Heart left ventricle (tissue), 16 donors: ENCODE measurements at places on chromosomes 3 and 15.

DNA sequence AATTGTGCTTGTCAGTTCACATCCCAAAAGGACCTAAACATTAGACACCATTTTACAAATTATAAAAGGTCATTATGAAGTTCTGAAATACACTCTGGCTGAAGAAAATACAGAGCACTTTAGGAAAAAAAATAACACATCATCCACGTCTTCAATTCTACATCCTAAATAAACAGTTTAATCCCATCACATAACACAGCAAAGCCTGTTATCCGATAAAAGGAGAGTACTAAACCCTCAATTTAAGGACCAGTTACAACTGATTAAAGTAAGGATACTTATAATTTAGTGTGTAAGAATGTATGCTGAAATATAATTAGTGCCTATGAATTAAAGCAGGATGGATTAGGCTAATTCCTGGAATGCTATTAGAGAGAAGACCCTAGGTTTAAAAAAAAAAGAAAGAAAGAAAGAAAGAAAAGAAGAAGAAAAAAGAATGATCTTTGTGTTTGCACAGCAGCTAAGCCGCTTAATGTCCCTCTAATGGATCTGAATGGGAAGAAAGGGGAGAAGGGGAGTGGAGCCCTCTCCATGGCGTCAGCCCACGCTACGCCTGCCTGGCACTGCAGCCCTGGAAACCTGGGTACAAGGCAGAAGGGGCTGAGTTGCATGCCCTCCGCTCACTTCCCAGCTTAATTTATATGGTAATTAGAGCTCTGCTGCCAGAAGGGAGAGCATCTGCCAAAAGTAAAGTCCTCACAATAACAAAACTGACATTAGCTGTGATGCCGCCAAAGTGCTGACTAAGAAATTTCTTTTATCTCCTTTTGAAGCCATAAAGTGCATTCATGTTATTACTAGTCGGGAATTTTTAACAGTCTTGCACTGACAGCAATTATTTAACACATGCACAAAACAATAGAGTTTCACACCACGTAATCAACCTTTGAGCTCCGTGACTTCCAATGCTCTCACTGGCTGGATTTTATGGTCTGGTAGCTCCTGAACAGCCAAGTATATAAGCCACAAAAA lies 90.0 kb downstream of the FSIP1 start:
- no peak for DNase-seq
- no peaks in the 10 kb centered on the region for H3K27me3 ChIP-seq
- H3K27ac ChIP-seq, result no peak overlapping the region
- H3K4me1 ChIP-seq, result no peaks in the 10 kb centered on the region
- no peak overlapping the region for H3K4me3 ChIP-seq

DNA sequence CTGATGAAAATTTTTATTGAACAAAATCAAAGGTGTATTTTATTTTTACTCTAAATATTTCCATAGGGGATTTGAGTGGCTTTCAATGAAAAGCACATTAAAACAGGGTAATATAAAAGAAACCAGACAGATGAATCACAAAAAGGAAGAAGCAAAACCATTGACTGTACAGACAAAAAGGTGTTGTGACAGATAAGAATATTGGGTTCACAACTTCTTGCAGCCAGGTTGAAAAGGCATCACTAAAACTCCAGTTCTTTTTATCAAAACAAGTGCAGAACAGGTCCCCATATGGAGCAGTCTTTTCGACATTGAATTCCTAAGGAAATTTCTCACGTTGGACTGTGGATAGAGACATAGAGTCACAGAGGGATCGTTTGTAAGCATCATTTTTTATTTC lies 53.8 kb downstream of the AGTR1 start:
- no peaks in the 10 kb centered on the region for H3K27me3 ChIP-seq
- no peaks in the 10 kb centered on the region for H3K36me3 ChIP-seq
- no peak overlapping the region for H3K27ac ChIP-seq
- no peak overlapping the region for H3K4me3 ChIP-seq
- no peak for DNase-seq

DNA sequence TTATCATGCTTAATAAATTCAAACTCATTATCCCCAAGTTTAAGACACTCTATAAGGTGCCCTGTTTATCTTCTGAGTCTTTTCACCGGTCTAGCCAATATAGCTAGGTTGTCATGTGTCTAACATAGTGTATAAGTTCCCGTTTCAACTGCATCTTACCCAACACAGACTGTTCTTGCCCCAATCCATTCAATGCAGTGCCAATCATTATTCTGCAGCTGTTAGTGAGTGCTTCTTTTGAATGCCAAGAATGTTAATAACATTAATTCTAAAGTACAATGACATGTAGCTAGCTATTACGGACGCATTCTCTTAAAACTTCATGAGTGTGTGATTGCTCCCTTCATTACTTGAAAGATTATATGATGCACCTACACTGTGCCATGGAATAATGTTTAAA lies 646.4 kb upstream of the NR2F2 start:
- H3K4me3 ChIP-seq, result no peak overlapping the region
- no peaks in the 10 kb centered on the region for H3K36me3 ChIP-seq
- no peak overlapping the region for H3K27ac ChIP-seq
- H3K4me1 ChIP-seq, result no peaks in the 10 kb centered on the region
- H3K27me3 ChIP-seq, result no peaks in the 10 kb centered on the region

DNA sequence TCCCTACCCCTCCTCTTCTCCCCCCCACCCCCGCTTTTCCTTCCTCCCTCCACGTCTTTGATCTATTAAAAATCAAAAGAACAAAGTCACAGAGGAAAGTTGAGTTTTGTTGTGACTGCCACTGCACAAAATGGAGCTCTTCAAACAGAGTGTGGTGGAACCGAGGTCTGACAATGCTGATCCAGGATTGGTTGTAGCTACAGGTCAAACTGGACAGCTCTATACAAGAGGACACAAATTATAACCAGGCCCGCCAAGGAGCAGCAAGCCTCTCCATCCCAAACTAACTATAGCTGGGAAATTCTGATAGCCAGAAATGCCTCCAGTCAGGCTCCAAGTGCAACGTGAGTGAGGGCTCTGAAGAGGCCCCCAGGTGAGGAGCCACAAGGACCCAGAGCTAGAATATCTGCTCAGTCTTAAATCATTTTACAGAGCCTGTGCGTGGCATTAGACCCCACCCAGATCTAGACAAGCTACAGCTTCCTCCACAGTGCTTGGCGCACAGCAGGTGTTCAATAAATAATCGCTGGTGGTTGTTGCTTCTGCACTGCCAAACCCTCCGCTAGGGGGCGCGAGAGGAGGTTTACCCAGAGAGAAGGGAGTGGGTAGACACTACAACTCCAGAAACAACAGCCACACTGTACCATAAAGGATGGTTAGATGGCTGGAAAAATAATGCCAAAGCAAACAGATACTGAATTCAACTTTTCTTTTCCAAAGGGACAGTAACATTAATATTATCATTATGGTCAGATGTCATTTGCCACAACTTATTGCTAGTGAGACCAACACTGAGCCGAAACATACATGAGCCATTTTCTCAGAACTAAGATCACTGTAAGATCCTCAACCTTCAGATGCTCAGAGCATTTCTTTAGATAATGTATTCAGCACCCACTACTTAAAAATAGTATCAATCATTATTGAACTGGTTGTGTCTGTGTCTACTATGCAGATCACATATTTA lies 44.6 kb downstream of the ZIC4 start:
- H3K36me3 ChIP-seq, result no peaks in the 10 kb centered on the region
- H3K27ac ChIP-seq, result no peak overlapping the region
- no peak for DNase-seq
- H3K27me3 ChIP-seq, result peaks cover 59% of the 10 kb centered on the region

DNA sequence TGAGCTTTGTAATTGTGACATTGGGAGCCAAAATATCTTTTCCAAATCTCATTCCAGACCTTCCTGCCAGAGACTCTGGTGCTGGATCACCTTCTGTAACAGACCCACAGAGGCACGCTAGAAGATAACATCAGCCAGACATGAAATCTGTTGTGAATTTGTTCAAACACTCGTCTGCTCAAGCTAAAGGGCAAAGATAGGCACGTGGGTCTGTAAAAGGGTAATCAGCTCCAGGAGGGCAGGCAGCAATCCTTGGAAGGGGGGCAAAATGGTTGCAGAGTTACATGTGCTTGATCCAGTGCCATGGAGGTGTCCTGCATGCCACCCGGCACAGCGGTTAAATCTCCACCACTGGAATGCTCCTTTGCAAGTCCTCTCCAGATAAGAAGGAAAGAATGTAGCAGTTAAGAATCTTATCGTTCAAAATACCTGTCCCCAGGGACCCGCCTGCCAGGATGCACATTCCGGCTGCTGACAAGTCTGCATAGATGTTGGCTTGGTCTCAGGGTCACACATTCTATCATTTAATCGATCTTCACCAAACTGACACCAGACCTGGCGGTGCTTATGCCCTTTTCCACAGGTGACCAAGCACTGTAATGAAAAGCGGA lies 74.8 kb downstream of the ADAMTS9 start:
- peaks cover 4% of the 10 kb centered on the region for H3K36me3 ChIP-seq
- H3K4me1 ChIP-seq, result peaks cover 30% of the 10 kb centered on the region
- no peak for DNase-seq
- no peak overlapping the region for H3K4me3 ChIP-seq

GRCh38 chr3:72320955-72321303 lies 527.3 kb downstream of the SHQ1 start:
- H3K4me1 ChIP-seq, result no peaks in the 10 kb centered on the region
- no peak overlapping the region for H3K4me3 ChIP-seq
- H3K36me3 ChIP-seq, result no peaks in the 10 kb centered on the region
- H3K27me3 ChIP-seq, result no peaks in the 10 kb centered on the region

- H3K4me3 ChIP-seq, result no peak overlapping the region
- no peaks in the 10 kb centered on the region for H3K4me1 ChIP-seq
- H3K36me3 ChIP-seq, result no peaks in the 10 kb centered on the region
- H3K27ac ChIP-seq, result no peak overlapping the region
- no peaks in the 10 kb centered on the region for H3K27me3 ChIP-seq
Measured at GRCh38 chr3:195777975-195778374, 33.8 kb downstream of the MUC4 start.

DNA sequence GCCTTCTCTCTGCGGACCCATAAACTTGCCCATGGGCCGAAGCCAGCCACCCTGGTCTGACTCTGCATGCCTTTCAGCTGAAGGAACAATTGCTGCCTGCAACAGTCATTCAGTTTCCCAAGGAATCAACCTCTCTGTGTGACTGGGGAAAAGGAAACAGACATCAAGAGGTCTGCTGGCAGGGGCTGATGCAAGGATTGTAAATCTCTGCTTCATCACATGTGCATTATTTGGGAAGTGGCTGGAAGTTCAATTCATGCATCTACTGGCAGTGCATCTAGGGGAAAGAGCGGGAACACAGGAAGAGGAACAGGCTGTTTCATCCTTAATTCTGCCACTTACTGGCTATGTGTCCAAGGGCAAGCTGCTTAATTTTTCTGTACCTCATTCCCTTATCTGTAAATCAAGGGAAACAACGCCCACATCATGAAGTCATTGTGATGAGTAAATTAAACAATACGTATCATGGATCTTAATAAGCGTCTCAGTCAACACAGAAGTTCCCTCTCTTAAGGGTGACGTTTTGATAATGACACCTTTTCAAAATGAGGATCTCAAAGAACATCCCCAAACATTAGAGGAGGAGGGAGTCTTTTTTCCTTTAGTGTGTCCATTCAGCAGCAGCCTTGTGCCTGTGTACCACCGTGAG lies 17.4 kb upstream of the ADPGK start:
- DNase-seq, result no peak
- no peaks in the 10 kb centered on the region for H3K4me1 ChIP-seq
- no peak overlapping the region for H3K27ac ChIP-seq
- H3K4me3 ChIP-seq, result no peak overlapping the region
- H3K36me3 ChIP-seq, result no peaks in the 10 kb centered on the region
- H3K27me3 ChIP-seq, result peaks cover 19% of the 10 kb centered on the region

- DNase-seq, result peak; percentile 79
- H3K27me3 ChIP-seq, result no peaks in the 10 kb centered on the region
Measured at GRCh38 chr3:107981471-107982111, 109.2 kb downstream of the CD47 start.

DNA sequence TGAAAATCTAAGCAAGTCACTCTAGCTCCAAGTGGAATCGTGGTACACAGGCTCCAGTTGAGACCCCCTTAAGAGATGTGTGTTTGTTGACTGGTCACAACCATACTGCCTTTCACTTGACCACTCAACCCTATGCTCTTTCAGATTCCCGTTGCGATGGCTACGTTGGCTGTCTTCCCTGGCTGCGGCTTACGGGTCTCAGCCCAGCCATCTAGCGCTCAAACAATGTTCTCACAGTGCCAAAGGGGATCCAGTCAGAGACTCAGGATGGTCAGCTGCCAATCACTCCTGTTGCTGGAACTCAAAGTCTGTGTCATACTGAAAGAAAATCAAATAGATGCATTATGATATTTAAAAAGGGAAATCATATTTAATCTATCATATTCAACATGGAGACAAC lies 237.6 kb downstream of the ITPR1 start:
- H3K36me3 ChIP-seq, result peaks cover 23% of the 10 kb centered on the region
- no peak overlapping the region for H3K27ac ChIP-seq
- H3K27me3 ChIP-seq, result no peaks in the 10 kb centered on the region
- DNase-seq, result no peak
- no peak overlapping the region for H3K4me3 ChIP-seq

DNA sequence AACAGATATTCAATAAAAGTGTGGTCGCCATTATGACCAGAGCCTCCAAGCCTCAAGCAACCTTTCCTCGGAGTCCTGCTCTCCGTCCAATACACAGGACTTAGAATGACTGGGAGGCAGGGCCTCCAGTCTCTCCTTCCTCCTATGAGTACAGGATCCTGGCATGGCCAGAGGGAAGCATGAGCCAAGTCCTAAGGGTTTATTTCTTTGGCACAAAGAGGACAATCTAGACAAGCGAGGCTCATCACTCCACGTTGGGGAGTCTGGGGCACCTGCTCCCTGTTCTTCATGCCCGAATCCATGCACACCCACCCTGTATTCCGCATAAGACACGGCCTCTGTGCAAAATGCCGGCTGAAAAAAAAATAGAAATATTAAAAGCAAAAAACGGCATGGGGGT lies 6.8 kb downstream of the PRRT3 start:
- peaks cover 26% of the 10 kb centered on the region for H3K36me3 ChIP-seq
- no peak overlapping the region for H3K27ac ChIP-seq
- peaks cover 12% of the 10 kb centered on the region for H3K4me1 ChIP-seq
- H3K4me3 ChIP-seq, result no peak overlapping the region
- DNase-seq, result no peak
- H3K27me3 ChIP-seq, result no peaks in the 10 kb centered on the region

GRCh38 chr3:106299300-106300098 lies 430.7 kb upstream of the CBLB start:
- DNase-seq, result no peak
- no peak overlapping the region for H3K27ac ChIP-seq
- no peak overlapping the region for H3K4me3 ChIP-seq
- no peaks in the 10 kb centered on the region for H3K36me3 ChIP-seq
- H3K4me1 ChIP-seq, result no peaks in the 10 kb centered on the region

DNA sequence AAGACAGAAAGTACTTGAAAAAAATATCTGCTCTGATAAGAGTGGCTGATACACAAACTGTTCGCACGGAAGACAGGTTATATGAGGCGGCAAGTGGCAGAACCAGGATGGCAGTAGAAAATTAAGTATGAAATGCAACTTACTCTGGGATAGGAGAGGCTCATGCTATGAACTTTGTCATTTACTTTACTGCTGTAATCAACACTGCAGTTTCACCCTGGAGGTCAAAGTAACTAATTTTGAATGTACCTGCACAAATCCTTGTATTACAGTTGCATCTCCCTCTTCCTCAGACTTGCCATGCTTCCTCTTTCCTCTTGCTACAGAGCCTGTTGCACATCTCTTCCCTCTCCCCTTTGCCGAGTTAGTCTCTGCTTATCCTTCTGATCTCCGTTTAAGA lies 38.8 kb downstream of the HACL1 start:
- H3K27ac ChIP-seq, result no peak overlapping the region
- no peak for DNase-seq
- H3K4me1 ChIP-seq, result peaks cover 2% of the 10 kb centered on the region
- no peaks in the 10 kb centered on the region for H3K27me3 ChIP-seq
